Hepatocyte (in vitro differentiated cells): ENCODE measurements at places on chromosomes 3 and 15.

DNA sequence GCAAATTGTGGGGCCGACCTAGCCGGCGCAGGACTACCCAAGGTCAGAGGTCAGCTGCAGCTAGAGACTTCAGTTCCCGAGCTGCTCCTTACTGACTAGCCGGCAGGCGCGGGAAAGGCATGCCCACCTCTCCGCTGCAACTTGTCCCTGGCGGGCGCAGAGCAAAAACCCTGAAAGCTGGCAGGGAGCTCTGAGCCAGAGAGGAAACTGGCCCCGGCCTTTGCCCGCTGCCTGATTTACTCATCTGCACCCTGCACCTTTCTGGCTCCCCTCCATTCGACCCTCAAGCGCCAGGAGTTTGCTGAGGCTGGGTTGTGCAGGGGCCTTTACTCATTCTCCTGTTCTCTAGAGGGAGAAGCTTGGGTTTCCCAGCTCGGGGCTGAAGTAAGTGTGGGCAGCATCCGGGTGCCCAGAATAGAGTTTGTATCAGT, 1.5 kb downstream of the ZIC4 start:
- no peaks in the 10 kb centered on the region for H3K4me1 ChIP-seq
- H3K4me3 ChIP-seq = no peak overlapping the region
- H3K27me3 ChIP-seq = peaks cover 100% of the 10 kb centered on the region
- H3K36me3 ChIP-seq = no peaks in the 10 kb centered on the region

- no peak overlapping the region for H3K27ac ChIP-seq
- H3K27me3 ChIP-seq = peaks cover 17% of the 10 kb centered on the region
- no peak overlapping the region for H3K4me3 ChIP-seq
- DNase-seq = no peak
Measured at GRCh38 chr3:10558736-10559135, 53.4 kb upstream of the ATP2B2 start.

- no peak overlapping the region for H3K27ac ChIP-seq
- no peaks in the 10 kb centered on the region for H3K27me3 ChIP-seq
- no peaks in the 10 kb centered on the region for H3K36me3 ChIP-seq
- peak; percentile 18 for DNase-seq
Measured at GRCh38 chr15:22811640-22812039, 25.2 kb downstream of the NIPA1 start.

DNA sequence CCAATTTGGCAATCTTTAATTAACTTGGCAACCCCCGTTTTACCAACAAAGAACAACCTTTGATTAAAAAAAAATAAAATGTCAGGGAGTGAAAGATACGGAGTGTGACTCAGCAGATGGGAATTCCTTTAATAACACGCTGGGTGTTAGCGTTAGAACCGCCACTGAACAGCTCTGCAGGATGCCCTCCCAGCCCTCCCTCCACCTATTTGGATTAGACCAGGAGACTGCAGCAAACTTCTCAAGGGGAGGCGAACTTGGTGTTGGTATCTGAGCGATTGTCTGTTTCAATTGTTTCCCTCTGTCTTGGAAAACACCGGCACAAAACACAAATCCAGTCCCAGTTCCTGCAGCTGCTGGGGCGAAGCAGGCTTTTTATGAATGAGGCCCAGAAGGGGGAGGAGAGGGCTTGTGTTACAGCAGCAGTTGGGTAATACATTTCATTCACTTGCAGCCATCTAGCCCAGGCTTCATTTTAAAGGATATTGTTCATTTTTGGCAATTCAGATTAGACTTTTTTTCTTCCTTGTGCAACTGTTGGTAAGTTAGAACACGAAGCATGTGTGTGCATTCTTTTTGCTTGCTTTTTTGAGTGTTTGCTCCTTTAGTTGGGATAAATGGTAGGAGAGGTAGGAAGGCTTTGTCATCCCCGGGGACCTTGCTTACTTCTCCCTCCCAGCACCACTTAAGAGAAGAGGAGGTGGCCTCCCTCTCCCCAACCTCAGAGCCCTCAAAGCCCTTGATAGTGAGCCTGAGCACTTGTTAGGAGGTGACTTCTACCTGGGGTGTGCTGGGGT, 152.3 kb downstream of the IGF1R start:
- no peaks in the 10 kb centered on the region for H3K27me3 ChIP-seq
- DNase-seq = peak; percentile 84
- H3K27ac ChIP-seq = peak overlapping the region; percentile 79
- no peak overlapping the region for H3K4me3 ChIP-seq
- H3K36me3 ChIP-seq = no peaks in the 10 kb centered on the region

DNA sequence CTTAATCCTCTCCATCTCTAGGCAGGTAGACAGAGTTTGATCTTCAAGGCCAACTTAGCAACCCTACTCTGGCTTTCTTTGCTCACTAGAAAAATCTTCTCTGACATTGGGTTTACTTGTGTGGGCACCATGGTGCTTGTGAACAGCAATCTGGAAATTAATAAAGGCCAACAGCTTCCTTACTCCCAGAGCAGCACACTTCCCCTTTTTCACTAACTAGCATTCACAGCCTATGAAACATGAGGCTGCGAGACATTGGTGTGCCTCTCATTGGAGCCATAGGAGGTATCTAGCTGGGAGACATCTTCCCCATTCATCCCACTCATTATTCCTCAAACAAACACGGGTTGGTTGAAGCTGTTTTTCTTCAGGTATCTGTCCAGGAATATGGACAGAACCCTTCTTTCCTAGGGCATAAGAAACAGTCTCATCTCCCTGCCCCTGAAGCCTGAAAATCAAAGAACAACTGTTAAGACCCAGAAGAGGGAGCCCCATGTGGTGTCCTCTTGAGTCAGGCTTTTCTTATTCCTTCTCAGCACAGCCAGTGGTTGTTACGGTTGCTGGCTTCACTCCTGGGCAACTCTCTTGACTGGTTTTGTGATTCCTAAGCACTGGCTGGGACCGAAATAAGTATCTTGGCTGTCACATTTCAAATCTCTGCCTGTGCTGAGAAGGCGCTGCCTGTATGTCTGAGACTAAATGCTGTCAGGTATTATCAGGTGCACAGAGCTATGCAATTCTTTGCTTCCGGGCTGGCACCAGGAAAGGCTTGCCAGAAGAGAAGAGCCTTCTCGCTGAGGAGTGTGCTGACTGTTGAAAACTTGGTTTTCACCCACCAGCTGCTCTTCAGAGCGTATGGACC, 194.4 kb downstream of the FEZF2 start:
- no peak overlapping the region for H3K4me3 ChIP-seq
- DNase-seq = no peak
- no peaks in the 10 kb centered on the region for H3K36me3 ChIP-seq
- H3K4me1 ChIP-seq = no peaks in the 10 kb centered on the region
- no peak overlapping the region for H3K27ac ChIP-seq

DNA sequence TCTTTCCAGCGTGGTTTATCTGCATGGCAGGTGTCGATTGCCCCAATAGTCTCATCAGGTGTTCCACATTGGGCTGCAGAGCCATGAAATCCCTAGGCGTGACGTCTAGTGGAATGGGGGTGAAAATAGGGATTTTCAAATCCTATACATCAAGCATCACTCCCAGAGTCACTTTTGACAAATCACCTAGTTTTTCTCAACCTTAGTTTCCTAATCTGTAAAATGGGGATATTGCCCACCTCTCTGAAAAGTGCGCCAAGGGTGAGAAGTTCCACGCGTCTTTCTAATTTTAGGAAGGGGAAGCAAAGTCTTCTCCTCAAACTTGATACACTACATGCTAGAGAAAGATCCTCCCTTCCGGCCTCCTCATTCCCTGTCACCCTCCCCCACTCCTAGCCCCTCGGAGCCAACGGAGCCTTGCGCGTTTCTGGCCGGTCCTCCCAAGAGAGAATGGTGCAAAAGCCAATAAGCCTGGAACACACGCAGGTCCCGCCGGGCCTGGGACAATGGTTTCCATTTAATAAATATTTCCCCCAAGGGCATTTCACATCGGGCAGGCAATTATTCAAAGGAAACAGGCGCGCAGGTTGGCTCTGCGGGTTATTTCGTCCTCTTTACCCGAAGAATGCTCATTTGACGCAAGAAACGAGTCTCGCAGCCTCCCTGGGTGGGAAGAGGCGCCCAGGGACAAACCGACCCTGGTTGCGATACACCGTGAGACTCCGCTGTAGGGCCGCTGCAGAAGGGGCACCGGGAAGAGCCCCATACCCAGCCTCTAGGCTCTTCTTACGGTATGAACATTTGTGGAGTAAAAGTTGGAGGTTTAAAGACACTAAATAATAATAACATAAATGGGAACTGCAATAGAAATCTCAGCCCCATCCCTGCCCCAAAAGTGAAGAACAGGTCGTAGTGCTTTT, 1.2 kb upstream of the SOX14 start:
- no peak overlapping the region for H3K4me3 ChIP-seq
- H3K27ac ChIP-seq = no peak overlapping the region
- no peak for DNase-seq
- peaks cover 95% of the 10 kb centered on the region for H3K27me3 ChIP-seq

- H3K36me3 ChIP-seq = no peaks in the 10 kb centered on the region
- H3K27me3 ChIP-seq = no peaks in the 10 kb centered on the region
- H3K4me3 ChIP-seq = no peak overlapping the region
Measured at GRCh38 chr3:170622369-170623159, 36.7 kb upstream of the SLC7A14 start.

GRCh38 chr3:77933926-77934325, 894.0 kb downstream of the ROBO2 start:
- H3K4me3 ChIP-seq = no peak overlapping the region
- H3K4me1 ChIP-seq = no peaks in the 10 kb centered on the region
- DNase-seq = no peak
- no peaks in the 10 kb centered on the region for H3K36me3 ChIP-seq
- H3K27ac ChIP-seq = no peak overlapping the region

DNA sequence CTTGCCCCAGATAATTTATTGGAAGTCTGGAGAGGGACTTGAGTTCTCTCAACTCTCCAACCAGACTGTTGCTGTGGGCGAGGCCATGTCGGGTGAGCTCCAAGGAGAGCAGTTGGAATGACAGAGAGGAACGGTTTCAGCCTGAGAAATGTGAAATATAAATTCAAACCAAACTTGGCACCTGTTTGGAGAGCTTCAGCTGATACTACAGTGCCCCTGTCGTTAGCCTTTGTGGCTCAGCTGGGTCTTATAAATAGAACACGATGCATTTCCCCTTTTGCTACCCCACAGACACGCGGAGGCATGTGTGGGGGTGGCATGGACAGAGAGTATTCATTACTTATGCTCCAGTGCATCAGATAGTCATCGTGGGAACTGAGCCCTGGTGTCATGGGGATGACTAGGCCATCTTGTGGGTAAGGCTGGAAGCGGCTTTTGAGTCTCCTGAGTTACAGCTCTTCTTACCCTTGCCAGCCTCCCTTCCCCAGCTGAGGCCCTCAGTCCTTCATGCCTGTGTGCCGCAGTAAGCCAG, 15.6 kb downstream of the SMAD3 start:
- H3K27ac ChIP-seq = peak overlapping the region; percentile 72
- H3K4me1 ChIP-seq = peaks cover 78% of the 10 kb centered on the region
- DNase-seq = no peak
- H3K27me3 ChIP-seq = no peaks in the 10 kb centered on the region

- DNase-seq = no peak
- no peak overlapping the region for H3K4me3 ChIP-seq
Measured at GRCh38 chr3:156811089-156811862, 14.9 kb upstream of the LEKR1 start.

- DNase-seq = no peak
- H3K36me3 ChIP-seq = no peaks in the 10 kb centered on the region
- no peaks in the 10 kb centered on the region for H3K27me3 ChIP-seq
Measured at GRCh38 chr3:131747466-131747865, 244.7 kb upstream of the MRPL3 start.

DNA sequence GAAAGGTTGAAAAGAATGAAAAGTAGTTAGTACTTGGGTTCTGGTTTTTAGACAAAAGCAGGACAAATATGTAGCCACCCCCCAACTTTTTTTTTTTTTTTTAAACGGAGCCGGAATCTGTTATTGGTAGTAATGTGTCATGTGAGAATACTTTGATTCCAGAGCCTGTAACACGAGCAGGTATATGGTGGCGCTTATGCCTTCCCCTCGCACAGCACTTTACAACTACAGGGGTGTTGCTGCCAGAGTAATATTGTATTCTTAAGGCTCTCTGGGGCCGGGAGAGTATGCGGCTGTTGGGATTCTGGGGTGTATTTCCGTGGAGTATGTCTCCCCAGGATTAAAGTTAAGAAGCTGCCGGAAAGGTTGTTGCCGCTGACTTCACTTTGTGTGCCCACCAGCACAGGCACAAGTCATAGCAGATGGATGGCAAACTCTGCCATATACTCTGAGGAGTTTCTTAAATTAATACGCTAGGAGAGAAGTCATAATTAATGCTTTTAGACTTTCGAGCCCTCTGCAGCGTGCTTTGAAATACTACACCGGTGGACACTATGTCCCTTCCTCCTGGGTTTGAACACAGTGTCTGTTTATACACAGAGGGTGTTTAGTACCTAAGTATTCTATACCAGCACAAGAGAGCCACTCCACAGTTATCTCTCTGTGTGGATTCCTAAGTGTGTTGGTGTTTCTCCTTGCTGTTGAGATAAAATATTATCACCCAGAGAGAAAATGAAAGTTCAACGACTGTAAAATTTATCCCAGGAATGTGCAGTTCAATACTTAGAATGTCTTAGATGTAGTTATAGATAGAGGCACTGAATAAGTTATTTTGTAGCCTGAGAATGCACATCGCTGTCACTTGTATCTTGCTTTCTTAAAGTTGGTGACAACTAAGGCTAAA, 1.4 kb downstream of the MBNL1 start:
- peak overlapping the region; percentile 38 for H3K4me3 ChIP-seq
- H3K27me3 ChIP-seq = no peaks in the 10 kb centered on the region
- peaks cover 26% of the 10 kb centered on the region for H3K4me1 ChIP-seq
- no peaks in the 10 kb centered on the region for H3K36me3 ChIP-seq
- H3K27ac ChIP-seq = peak overlapping the region; percentile 100

DNA sequence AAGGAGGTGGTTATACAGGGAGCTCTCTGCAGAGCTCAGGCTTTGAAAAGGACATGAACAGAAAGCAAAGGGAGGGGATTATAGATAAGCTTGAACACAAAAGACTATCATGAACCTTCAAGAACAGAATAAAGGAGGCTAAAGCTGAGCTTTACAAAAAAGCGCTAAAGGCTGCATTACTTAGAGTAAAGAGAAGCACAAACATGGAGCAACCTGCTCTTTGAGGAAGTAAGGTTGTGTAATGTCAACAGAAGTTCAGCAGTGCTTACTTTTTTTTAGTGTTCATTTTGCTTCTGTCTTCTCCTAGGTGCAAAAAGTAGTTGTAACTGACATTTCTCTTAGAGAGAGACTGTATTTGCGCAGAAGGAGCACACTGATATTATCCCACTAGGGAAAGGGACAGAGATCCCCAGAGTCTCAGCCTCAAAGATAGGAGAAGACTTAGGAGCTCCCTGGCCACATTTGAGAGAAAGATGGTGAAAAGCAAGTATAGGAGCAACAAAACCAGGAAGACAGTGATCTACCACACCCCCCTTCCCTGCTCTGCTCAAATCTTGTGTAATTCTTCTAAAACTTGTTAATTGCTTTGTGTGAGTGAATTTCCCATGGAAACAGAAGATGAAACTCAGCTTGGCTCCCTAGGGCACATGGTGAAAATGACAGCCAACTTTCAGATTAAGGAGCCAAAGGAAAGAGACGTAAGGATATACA, 54.7 kb downstream of the QTRT2 start:
- H3K27ac ChIP-seq = no peak overlapping the region
- DNase-seq = no peak
- H3K4me3 ChIP-seq = no peak overlapping the region
- H3K27me3 ChIP-seq = no peaks in the 10 kb centered on the region

GRCh38 chr3:146247911-146248310, 3.0 kb downstream of the PLSCR4 start:
- no peak overlapping the region for H3K27ac ChIP-seq
- H3K27me3 ChIP-seq = no peaks in the 10 kb centered on the region
- H3K36me3 ChIP-seq = no peaks in the 10 kb centered on the region
- H3K4me3 ChIP-seq = no peak overlapping the region
- DNase-seq = no peak
